CD8-positive, alpha-beta T cell (primary cell): ENCODE measurements at places on chromosomes 3 and 15.

DNA sequence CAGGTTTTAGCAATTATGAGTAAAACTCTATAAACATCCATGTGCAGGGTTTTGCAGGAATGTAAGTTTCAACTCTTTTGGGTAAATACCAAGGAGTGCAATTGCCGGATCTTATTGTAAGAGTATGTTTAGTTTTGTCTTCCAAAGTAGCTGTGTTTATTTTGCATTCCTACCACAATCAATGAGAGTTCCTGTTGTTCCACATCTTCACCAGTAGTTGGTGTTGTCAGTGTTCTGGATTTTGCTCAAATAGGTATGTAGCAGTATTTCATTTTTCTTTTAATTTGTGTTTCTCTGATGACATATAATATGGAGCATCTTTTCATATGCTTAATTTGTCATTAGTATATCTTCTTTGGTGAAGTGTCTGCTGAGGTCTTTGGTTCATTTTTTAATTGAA lies 185.1 kb upstream of the GALNT15 start:
- DNase-seq = no peak

GRCh38 chr3:49900491-49901153 lies 3.1 kb downstream of the MST1R start:
- no peak for DNase-seq

DNA sequence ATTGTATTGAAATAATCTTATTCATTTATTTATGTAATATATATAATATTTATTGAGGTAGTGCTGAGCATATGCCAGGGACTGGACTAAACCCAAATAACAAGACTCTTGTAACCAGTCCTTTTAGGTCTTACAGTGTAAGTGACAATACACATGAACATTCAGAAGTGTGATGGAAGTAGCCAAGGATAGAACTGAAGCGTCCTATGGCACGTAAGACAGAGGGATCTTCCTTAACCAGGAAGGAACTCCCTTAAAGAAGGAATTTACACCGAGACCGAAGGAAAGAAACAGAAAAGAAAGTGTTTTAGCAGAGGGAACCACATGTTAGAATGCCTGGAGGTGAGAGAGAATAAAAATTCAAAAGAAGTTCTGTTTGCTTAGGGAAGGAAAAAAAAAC lies 23.6 kb upstream of the CLDN1 start:
- no peak for DNase-seq

GRCh38 chr3:177553012-177553411 lies 355.7 kb upstream of the TBL1XR1 start:
- no peak for DNase-seq

GRCh38 chr3:49717959-49718857 lies 1.3 kb downstream of the AMIGO3 start:
- DNase-seq = no peak

- no peak for DNase-seq
Observed at GRCh38 chr3:127473244-127474024, 117.1 kb downstream of the TPRA1 start.

GRCh38 chr3:159796744-159797143 lies 191.9 kb upstream of the IL12A start:
- DNase-seq = no peak

- DNase-seq = no peak
Observed at GRCh38 chr3:50155491-50155878, 361 bp downstream of the SEMA3F start.

DNA sequence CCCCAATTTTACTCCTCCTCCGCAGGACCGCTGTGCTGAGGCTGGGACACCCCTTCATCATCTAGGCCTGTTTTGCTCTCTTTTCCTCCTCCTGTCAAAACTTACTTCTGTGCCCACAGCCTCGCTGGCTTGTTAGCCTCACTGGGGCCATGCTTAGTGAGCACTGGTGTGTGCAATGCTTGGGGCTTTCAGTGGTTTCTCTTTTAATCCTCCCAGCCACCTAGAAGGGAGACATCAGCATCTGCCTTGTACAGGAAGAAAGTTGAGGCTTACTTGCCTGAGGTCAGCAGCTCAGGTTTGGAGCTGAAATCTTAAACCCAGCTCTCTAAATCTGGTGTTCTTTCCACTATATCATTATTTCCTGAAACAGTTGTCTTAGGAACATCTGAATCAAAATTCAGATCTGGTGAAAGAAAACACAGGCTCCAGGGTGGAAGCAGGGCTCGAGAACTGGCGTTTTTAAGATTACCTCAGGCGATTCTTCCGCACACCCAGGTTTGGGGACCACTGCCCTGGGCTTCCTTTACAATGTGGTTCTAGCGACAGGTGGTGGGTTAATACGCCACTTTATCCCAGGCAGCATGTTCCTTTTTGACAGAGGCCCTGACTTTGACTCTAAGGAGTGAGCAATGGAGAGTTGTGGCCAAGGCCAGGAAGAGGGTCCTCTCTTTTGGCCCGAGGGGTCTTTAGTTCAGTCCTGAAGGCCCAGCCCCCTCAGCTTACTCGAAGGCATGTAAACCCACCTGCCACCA lies 3.8 kb downstream of the THSD4 start:
- no peak for DNase-seq

DNA sequence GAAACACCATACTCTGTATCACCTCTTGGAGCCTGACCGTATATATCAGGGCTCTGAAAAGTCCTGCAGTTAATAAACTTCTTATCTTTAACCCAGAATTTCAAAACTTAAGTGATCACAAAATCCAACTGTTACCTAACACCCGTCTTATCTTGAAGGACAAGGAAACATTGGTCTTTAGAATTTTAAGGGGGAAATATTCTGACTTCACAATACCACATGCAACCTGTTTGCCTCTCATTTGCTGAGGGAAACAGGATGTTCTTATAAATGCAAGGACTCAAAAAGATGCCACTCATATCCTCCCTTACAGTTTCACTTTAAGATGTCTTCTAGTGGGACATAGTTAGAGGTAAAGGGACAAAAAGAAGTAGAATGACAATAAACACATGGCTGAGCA lies 67.9 kb downstream of the CRTC3 start:
- DNase-seq = no peak

- DNase-seq = no peak
Observed at GRCh38 chr3:179265875-179266274, 15.0 kb upstream of the KCNMB3 start.

- no peak for DNase-seq
Observed at GRCh38 chr3:23728601-23729117, 77.1 kb upstream of the UBE2E1 start.
